ENCODE measurements at places on chromosomes 3 and 15. TPM values are rescaled to one million over a fixed set of nuclear protein-coding genes. Genes with fewer than 3 reads are reported as not detected.

DNA sequence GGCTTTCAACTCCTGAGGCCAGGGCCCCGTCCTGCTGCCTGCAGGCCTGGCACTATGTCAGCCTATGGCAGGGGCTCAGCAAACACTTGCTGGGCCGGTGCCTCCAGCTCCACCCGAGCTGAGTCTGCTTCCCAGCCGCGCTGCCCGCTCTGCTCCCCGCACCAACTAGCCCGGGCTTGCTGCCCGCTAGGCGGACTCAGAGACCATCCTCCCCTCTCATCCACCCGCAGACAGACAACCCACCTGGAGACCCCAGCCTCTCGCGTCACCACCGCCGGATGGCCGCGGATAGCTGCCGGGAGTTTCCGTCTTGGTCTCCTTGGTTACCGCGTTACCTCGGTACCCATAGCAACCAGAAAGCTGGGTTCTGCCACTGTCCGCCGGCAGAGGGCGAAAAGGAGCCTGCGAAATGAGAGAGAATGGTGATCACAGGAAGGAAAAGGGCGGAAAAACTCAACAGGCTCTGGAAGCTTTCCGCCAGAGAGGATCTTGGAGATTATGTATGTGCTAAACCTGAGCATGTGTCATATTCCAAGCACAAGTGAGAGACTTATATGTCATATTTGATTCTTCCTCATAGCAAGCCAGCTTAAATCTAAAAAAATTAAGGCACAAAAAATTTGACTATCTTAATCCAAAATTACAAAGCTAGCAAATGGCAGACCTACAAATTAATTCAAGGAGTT, at the start of gene ZBBX:
ZBBX (minus strand) TSS at position 294 of the 686 bp plus-strand sequence. CDS start 7,396 bp downstream, outside the sequence.
- DNase-seq = peak; percentile 85

Gene CELF6
- not detected for polyA plus RNA-seq

- peak; percentile 96 for DNase-seq
Observed at GRCh38 chr3:45988804-45989203, 6.8 kb downstream of the FYCO1 start.

GRCh38 chr3:5092018-5092417, 30.1 kb upstream of the ARL8B start:
- DNase-seq = no peak

Gene OIP5
- 8.6 TPM for polyA plus RNA-seq

DNA sequence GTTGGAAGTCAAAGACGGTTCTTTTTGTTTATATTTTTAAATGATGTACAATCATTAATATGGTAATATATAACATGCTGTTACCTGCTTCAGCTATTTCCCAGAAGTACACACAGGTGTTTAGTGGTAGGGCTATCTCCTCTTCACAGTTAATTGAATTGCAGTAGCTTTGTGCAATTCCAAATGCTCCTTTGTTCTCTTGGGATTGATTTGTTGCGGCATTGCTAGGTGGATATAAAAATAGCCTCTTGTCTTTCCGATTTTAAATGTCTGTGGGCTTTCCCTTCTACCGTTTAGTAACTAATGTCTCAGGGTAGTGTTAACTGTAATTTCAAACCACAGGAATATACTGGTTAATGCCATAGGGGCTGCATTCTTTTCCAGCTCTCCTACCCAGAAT, 307.6 kb upstream of the SLITRK3 start:
- no peak for DNase-seq

DNA sequence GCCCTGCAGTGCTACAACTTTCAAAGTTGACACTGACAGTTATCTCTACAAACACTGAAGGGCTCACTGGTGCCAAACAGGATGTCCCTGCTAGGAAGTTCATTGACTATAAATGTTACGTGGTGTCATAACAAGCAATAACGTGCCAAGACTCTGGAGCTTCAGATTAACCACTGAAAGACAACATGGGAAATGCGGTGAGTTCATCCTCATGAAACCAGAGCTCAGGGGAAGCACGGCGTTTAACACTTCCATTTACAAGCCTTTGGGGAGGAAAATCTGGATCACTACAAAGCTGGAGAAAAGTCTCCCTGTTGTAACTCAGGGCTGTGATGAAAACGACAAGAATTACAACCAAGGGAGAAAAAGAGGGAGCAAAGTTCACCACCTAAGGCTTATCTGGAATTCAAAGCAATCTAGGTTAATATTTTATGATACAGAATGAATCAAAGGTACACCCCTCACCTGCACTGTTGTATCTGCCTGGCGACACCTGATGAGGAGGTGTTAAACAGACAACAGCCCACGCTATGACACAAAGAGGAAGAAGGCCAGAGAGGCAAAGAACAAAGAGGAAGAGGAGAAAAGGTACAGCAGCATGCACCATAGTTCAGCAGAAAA, 27.0 kb downstream of the SHQ1 start:
- DNase-seq = no peak

DNA sequence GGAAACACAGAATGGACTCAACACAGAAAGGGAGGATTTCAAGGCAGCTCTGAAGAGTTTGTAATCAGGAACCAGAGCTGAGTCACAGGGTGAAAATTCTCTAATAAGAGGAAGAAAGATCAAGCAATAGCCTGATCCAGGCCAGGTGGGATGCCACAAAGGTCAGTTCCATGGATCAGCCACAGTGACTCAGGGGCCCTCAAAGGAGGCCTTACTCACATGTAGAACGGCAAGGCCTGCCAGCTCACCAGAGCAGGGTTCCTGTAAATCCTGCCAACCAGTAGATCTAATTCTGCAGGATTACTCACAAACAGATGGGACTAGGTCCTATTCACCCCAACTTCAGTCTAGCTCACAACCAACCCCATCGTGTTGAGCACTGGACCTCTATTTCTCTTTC, 78.3 kb upstream of the PPP2R3A start:
- peak; percentile 87 for DNase-seq

DNA sequence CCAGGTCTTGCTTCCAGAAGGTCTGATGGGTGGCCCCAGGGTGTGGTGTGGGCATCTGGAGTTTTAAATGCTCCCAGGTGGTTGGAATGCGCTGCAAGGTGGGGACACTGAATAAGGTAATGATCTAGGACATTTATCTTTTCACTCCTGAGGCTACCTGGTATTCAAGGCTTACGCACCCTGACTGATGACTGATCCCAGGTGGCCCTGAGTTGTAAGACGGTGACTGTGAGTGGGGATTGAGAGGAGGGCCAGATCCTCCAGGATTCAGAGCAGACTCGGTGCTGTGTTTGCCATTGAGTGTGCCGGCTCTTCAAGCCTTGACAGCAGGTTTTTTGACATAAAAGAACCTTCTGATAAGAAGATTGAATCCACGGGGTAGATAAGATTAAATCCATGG, 40.3 kb downstream of the SLC6A20 start:
- DNase-seq = no peak

Gene MESP1
- 0.48 TPM for polyA plus RNA-seq

DNA sequence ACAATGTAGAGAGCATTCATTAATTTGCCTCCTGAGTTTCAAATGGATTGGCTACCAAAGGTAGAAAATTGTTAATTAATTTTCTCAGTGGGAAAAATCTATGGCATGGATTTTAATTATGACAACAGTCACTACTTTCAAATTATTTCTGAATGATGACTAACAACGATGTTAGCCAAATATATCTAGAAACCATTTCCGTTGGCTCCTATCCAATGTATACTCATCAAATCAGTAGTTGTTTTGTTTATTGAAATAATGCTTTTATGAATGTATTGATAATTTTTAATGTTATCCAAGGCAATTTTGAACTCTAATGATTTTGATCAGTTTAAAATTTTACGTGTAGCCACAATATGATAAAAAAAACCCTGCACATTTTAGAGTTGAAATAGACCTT, 333.4 kb downstream of the NAALADL2 start:
- peak; percentile 45 for DNase-seq

DNA sequence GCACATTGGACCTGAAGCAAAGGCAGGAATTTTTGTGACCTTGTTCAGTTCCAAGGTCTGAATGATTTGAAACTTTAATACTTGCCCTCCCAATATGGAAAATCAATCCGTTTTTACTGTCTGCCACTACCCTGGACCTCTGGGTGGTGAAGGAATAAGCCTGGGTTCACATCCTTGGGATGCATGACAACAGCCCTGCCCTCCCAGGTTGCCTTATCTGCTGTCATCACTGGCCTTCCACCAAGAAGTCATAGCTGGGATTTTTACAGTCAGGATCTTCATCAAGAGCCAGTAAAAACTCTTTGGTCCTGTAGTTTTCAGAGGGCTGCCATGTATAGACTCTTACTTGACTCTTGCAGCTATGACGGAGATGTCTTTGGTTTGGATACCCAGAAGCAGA, 128.6 kb downstream of the MYLK start:
- DNase-seq = peak; percentile 43

Gene GP9
- not detected for polyA plus RNA-seq

Gene STRA6
- not detected for polyA plus RNA-seq

GRCh38 chr3:83559082-83559481, 1399.7 kb upstream of the CADM2 start:
- DNase-seq = no peak

Gene TLR9
- polyA plus RNA-seq = 0.11 TPM

Gene GPR15
- polyA plus RNA-seq = not detected

Gene ZBTB47
- 5.2 TPM for polyA plus RNA-seq

DNA sequence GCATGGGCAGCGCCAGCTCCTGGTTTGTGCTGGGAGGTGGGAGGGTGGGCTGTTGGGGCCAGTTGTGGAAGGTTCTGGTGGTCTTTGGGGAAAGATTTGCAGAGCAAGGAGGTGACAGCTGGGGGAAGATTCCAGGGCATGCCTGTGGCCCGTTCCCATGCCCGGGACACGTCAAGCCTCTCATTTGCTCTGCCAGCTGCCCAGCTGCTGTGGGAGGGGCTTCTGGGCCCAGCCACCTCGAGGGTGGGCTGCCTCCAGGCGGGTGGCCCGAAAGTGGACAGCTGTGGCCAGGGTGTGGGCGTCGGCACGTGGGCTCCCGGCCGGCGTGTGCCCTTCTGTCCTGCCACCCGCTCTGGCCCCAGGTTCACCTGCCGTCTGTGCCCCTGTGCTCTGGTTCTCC, 17.2 kb downstream of the PLXNA1 start:
- no peak for DNase-seq

Gene CCDC54
- 0.16 TPM for polyA plus RNA-seq

DNA sequence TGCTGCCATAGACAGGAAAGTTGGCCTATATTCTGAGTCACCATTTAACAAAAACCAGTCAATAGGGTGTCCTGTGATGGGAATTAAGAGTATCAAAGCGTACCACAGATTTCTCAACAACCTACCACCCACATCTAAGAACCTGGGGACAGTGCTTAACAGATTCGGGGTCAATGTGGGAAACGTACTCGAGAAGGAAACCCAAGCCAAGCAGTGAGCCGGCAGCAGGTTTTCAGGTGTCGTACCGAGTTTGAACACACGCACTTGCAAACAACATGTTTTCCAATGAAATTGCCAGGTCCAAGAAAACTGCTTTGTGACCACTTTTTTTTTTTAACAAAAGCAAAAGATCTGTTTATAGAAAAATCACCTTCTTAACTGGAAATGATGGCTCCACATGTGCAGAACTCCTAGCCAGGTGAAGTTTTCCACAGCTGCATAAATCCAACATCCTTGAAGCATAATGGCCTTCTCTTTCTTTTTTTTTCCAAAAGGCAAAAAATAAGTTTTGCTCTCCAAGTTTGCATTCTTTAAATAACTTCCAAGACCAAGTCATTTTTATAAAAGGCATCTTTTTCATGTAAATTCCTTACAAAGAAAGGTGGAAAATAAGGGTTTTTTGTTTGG, 45.7 kb downstream of the ADAMTS17 start:
- DNase-seq = no peak

GRCh38 chr3:2130726-2131125, 32.1 kb downstream of the CNTN4 start:
- DNase-seq = no peak

DNA sequence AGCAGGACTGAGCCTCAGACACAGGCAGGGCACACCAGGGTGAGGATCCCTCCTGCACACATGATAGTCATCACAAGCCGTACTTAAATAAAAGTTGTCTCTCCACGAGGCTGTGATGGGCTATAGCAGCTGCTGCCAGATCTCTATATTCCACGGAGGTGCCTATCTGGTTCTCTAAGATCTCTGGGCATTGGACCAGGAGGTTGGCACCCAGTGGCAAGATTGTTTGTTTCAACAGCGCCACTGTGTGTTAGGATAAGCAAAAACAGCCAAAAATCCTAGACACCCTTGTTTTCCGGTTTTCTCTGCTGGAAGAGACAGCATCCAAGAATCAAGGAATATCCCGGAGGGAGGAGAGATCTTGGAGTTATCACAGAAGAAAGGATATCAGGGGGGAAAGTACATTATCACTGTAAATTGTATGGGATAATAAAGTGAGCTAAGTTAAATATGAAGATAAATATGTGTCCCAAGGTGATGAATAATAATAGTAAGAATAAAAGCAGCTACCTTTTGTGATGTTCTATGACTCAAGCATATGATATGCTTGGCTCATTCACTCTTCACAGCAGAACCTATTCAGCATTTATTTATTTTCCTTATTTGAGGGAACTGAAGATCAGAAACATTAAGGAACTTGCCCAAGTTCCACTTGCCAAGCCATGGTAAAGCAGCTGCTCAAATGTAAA, 90.6 kb upstream of the AKAP13 start:
- peak; percentile 82 for DNase-seq

DNA sequence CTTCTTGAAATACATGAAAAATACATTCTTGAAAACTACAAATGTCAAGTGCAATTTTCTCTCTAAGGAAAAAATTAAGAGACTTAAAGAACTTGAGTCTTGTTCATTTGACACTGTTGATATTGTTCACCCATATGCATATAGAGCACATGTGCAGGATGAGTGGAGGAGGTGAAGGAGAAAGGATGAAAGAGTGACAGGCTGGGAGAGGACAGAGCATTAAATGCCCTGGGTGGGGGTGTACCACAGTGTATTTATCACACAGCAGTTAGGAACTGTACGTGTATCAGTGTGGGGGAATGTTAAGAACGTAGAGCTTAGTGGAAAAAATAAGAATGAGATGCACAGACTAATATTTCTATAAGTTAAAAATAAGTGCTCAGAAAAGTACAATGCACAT, 45.7 kb downstream of the CTDSPL start:
- DNase-seq = no peak

Gene RFC4
- polyA plus RNA-seq = 22.1 TPM

GRCh38 chr3:115341208-115341607, 194.1 kb upstream of the ZBTB20 start:
- peak; percentile 79 for DNase-seq

DNA sequence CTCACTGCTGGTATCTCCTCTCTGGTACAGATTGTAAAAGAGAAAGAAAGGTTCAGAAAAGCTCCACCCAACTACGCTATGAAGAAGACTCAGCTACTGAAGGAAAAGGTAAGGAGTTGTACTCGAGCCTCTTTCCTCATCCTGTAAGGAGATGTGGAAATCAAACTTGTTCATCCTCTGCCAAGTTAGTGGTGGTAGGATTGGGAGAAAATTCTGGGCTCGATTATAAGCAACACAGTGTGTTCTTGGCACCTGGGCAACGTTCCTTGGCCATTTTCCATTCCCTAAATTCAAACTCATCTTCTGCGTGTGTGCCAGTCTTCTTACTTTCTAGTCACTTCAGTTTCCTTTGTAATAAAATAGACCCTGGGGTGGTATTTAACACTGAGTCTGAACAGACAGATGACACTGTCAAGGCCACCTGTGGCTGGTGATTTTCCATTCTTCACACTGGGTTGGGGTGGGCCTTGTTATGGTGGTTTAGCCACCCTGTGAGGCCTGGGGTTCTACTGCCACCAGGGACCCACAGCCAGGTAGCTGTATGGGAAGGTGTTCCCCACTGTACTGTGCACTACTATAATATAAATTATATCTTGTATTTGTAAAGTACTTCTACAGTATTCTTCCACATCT, 17.1 kb upstream of the ITPKA start:
- no peak for DNase-seq

GRCh38 chr15:96125721-96126415, 204.6 kb upstream of the NR2F2 start:
- DNase-seq = peak; percentile 63

GRCh38 chr3:15174953-15175352, 31.1 kb upstream of the CAPN7 start:
- no peak for DNase-seq

GRCh38 chr3:126245811-126246727, 65.7 kb upstream of the ALDH1L1 start:
- DNase-seq = peak; percentile 75
